ENCODE measurements at places on chromosomes 4 and X.

- no peak for DNase-seq
These were observed 15.3 kb upstream of the PITX2 start for GRCh38 chr4:110638089-110638746.

GRCh38 chr4:20418861-20419451 lies 167.3 kb downstream of the SLIT2 start:
- DNase-seq: no peak

- no peak for DNase-seq
These were observed 49.6 kb downstream of the MEPE start for GRCh38 chr4:87882321-87882720.

DNA sequence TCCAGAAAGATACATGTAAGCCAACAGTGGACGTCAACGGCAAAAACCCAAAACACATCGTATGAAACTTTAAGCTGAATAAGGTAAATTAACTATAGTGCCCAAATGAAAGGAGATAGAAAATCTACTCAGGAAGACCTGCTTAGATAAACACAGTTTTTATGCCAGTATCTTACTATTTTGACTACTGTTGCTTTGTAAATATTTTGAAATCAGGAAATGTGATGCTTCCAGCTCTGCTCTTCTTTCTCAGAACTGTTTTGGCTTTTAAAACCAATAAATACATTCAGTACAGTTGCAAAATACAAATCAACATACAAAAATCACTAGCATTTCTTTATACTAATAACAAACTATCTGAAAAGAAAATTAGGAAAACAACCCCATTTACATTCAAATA lies 83.8 kb downstream of the SMARCA5 start:
- no peak for DNase-seq

DNA sequence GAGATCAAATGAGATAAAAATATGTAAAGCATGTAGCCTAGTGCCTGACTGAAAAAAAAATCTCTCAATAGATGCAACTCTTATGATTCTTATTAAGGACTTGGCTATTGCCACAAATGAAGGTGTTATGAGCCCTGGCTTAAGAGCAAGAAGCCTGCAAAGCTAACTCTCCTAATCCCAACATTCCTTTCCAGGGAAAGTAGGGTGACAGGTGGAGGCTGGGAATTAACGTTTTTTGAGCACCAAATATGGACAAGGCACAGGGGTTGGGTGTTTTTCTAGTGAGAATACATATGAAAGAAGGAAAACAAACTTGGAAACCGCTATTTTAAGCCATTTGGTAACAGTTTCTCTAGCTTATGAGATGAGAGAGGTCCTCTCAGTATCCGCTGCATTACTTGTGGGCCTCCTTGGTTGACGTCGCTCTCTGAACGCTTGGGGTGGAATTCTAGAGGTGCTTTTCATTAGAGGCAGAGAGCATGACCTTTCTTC lies 2.4 kb downstream of the RHOH start:
- no peak for DNase-seq

- DNase-seq: no peak
These were observed 2.2 kb downstream of the ZNF185 start for GRCh38 chrX:152899874-152900719.

DNA sequence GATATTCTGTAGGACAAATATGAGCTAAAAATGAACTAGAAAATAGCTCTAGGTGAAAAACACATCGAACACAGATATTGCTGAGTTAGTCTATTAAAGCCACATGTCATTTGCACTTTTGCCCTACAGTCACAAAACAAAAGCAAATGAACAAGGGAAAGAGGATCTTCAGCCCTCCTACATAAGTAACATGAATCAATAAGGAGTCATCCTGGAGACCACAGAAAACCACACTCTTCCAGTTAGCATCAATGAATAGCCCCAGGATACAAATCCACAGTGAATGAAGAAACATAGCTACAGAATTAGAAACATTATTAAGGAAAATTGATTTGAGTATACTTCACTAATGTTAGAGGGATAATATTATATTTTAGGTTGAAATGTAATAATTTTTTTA lies 311.4 kb downstream of the MAPK10 start:
- no peak for DNase-seq

DNA sequence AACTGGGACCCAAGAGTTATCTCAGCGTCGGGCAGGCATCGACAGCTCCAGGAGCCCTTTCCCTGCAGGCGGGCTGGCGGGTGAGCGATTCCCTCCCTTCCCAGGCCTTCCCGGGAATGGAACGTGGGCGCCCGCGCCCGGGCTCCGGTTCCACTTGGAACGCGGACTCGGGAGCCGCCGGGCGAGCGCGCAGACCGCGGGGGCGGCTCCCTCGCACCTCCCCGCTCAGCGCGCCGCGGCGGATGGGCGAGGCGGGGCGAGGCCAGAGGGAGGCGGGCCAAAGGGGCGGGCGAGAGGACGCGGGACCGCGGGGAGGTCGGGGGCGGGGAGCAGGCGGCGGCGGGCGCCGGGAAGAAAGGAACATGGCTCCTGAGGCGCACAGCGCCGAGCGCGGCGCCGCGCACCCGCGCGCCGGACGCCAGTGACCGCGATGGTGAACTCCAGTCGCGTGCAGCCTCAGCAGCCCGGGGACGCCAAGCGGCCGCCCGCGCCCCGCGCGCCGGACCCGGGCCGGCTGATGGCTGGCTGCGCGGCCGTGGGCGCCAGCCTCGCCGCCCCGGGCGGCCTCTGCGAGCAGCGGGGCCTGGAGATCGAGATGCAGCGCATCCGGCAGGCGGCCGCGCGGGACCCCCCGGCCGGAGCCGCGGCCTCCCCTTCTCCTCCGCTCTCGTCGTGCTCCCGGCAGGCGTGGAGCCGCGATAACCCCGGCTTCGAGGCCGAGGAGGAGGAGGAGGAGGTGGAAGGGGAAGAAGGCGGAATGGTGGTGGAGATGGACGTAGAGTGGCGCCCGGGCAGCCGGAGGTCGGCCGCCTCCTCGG lies at the start of gene PKD2:
TSS of gene PKD2 (plus strand) at position 332 of the 818 bp plus-strand sequence. CDS start at position 431, 99 bp downstream.
- DNase-seq: peak; percentile 79

GRCh38 chr4:182642831-182643230 lies 274.4 kb downstream of the DCTD start:
- no peak for DNase-seq
